ENCODE measurements at places on chromosomes 5 and 9.

DNA sequence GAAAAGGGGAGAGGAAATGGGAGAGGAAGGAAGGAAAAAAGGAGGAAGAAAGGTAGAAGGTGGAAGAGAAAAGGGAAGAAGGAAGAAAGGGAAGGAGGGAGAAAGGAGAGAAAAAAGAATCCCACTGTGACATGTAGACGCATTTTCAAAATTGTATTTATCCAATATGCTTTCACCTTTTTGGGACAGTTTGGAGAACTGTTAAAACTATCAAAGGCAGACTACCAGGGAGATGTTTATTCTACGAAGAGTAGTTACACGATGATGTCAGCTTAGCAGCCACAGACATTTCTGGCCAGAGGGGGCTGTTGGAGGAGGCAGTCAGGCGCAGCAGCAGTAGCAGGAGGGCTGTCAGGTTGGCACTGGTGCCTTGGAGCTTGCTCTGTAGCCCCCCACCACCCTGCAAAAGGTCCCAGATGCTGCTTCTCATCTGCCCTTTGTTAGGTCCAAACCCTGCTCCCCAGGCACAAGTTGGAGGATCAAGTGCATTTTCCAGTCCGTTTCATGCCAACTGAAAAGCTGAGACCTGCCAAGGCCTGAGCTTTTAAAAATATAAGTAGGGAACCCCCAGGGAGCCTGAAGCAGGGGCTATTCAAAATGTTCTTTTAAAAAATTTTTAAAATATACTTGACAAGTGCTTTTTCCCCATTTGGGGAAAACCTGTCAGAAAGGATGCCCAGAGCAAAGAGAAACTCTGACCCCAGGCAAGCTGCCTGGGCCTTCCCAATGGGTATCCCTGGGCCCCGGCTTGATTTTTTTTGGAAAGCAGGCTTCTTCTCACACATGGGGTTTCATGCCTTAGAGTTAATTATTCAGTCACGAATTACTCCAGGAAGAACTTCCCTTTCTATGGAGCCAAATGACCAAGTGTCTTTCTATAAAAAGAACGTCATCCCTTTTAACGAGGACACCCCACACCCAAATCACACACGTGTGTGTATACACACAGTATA lies 203.3 kb downstream of the SLIT3 start:
- no peak for DNase-seq

GRCh38 chr5:81154725-81155124 lies 78.4 kb upstream of the CKMT2 start:
- DNase-seq = no peak

GRCh38 chr5:35129276-35129675 lies 81.5 kb upstream of the AGXT2 start:
- DNase-seq = no peak

- DNase-seq = no peak
These were observed 18.9 kb upstream of the ANKRD55 start for GRCh38 chr5:56251918-56252553.

DNA sequence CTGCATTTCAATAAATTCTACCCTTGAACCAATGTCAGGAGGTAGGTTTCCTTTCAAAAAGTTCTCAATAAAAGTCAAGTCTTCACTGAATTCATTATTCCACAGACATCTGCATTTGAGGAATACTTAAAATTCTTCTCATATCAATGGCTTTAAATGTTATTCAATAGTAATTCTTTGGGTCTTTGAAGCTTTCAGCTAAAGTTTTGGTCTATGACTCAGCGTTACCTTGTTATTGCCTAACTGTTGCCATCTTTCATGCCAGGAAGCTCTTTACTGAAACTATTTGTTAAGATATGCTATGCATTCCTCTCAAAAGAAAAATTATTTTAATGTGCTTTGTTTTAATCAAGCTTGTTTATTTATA lies 170.5 kb downstream of the NNT start:
- DNase-seq = no peak

- no peak for DNase-seq
These were observed 52.2 kb upstream of the ANGPTL2 start for GRCh38 chr9:127174386-127175318.

DNA sequence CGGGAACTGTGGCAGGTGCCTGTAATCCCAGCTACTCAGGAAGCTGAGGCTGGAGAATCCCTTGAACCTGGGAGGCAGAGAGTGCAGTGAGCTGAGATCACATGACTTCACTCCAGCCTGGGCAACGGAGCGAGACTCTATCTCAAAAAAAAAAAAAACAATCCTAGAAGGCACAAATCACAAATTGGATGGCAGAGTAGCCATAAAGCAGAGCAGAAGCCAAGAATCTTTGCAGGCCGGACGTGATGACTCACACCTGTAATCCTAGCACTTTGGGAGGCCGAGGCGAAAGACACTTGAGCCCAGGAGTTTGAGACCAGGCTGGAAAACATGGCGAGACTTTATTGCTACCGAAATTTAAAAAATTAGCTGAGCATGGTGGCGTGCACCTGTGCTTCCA lies 9.2 kb upstream of the FUBP3 start:
- no peak for DNase-seq

- no peak for DNase-seq
These were observed 25.1 kb downstream of the RAPGEF1 start for GRCh38 chr9:131714821-131715220.

- DNase-seq = no peak
These were observed 1.2 kb upstream of the SOHLH1 start for GRCh38 chr9:135700525-135700924.

GRCh38 chr9:111036429-111036789 lies 1.9 kb downstream of the LPAR1 start:
- DNase-seq = peak; percentile 23

DNA sequence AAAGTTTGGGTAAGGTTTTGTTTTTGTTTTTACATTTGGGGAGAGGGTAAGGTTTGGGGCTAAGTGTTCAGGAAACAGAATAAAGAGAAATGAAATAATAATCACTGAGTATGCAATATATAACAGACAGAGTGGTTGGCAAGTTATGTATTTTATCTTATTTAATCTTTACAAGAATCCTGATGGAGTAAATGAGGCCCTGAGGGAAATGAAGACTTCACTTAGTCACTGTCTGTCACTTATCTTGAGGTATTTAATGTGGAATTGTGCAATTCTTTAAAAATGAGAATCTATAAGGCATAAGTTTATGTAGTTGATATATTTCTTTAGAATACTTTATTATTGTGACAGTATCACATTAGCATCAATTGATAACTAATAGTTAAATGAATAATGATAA lies 48.1 kb downstream of the TEK start:
- DNase-seq = no peak

- no peak for DNase-seq
These were observed 79.8 kb downstream of the KLF4 start for GRCh38 chr9:107409581-107410389.

- DNase-seq = no peak
These were observed 41.4 kb upstream of the DAB2IP start for GRCh38 chr9:121609822-121610637.

Measured in SK-MEL-5 (cell line).